Ecto neural progenitor cell (in vitro differentiated cells): ENCODE measurements at places on chromosomes 6 and 20.

DNA sequence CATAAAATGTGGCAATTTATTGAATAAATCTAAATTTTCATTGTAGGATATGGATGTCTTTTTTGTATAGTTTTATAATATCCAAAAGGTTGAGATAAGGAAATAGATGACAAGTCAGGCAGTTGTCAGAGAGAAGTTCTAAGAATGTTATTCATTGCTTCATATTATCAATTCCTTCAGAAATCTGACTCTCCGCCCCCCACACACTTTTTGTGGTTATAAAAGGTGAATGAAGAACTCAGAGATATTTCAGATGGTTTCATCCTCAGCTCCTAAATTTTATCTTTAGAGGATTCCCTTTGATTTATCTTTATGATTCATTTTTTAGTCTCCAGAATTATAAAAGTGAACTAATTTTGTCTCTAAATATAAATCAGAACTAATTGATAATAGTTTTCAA is 136.1 kb upstream of the NOX3 start:
- no peak for DNase-seq

- no peak for DNase-seq
These were observed 95.5 kb downstream of the NCR2 start for GRCh38 chr6:41430875-41431274.

- DNase-seq, result no peak
These were observed 176.3 kb upstream of the TNFAIP3 start for GRCh38 chr6:137690721-137691120.

GRCh38 chr20:40945754-40946450 is 82.7 kb upstream of the TOP1 start:
- peak; percentile 80 for DNase-seq
